ENCODE measurements at places on chromosomes 2 and 18. TPM values are rescaled to one million over a fixed set of nuclear protein-coding genes. Genes with fewer than 3 reads are reported as not detected.

- H3K27ac ChIP-seq: peak overlapping the region; percentile 100
- peak overlapping the region; percentile 66 for H3K4me3 ChIP-seq
- peak; percentile 79 for DNase-seq
- H3K27me3 ChIP-seq: no peaks in the 10 kb centered on the region
- H3K36me3 ChIP-seq: no peaks in the 10 kb centered on the region
These were observed 776 bp upstream of the KLF7 start for GRCh38 chr2:207166349-207167098.

DNA sequence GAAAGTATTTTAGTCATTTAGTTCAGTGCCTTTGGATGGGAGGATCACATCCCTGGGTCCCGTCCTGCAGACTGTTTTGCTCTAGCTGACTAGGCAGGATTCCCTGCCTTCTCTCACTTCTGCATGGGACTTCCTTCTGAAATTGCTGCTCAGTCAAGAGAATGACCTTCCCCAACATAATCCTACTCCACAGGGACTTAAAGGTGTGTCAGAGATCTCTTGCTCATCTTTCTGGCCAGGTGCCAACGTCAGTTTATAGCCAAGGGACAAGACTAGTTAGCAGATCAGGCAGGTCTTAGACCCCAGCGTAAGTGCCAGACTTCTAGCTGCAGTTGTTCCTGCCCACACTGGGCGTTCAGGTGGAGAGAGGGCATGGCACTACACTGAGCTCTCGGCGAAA lies 9.5 kb upstream of the IL1B start:
- H3K4me1 ChIP-seq: no peaks in the 10 kb centered on the region
- no peaks in the 10 kb centered on the region for H3K36me3 ChIP-seq
- DNase-seq: no peak
- no peak overlapping the region for H3K27ac ChIP-seq

Gene FAM237A
- total RNA-seq: not detected

Gene GAD1
- not detected for total RNA-seq

GRCh38 chr2:176164201-176164600 lies 7.1 kb downstream of the HOXD3 start:
- H3K4me3 ChIP-seq: no peak overlapping the region
- H3K27me3 ChIP-seq: peaks cover 26% of the 10 kb centered on the region
- no peak overlapping the region for H3K27ac ChIP-seq
- peaks cover 20% of the 10 kb centered on the region for H3K4me1 ChIP-seq

Gene OR6B2
- not detected for total RNA-seq

DNA sequence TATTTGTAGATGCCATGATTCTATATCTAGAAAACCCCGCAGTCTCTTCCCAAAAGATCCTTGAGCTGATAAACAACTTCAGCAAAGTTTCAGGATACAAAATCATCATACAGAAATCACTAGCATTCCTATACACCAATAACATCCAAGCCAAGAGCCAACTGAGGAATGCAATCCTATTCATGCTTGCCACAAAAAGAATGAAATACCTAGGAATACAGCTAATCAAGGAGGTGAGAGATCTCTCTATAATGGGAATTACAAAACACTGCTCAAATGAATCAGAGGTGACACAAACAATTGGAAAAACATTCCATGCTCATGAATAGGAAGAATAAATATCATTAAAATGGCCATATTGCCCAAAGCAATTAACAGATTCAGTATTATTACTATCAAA lies 551.4 kb upstream of the SLC39A10 start:
- H3K4me1 ChIP-seq: no peaks in the 10 kb centered on the region
- H3K36me3 ChIP-seq: no peaks in the 10 kb centered on the region

Gene ABHD1
- 0.10 TPM for total RNA-seq

Gene CDH2
- 2.3 TPM for total RNA-seq

Gene KRTCAP3
- 37.2 TPM for total RNA-seq

DNA sequence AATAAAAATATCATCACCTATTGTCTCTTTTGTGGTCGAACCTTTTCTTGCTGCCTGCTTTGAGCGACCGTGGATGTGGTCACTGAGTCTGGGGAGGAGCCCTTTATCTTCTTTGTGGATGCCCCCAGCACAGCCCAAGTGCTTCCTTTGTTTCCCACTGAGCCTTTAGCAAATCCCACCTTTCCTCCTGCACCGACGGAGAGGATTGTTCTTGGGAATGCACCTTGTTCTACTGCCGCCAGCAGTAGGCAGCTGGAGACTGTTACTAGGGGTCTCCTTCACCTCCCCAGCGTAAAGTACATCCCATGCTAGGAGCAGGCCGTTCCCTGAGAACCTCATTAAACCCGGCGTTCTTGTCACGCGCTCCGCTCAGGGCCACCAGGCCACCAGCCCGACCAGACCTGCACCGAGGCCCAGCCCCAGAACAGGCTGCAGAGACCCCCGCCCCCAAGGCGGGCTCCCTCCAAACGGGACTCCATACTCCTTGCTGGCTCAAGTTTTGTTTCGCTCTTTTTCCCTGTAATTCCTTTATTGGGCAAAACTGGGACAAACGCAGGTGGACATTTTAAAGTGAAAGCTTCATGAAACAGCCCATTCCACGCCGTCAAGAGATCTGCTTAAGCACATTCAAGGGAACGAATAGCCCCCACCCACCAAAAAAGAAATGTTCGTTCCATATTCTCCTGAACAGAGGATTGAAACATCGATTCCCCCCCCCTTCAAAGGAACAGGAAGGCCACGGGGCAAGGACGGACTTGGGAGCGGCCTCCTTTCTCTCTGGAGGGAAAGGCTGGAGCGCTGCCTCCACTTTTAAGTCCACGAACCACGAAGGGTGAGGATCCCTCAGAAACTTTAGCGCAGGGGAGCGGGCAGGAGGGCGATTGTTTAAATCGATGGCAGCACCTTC lies 1.1 kb upstream of the MAT2A start:
- peaks cover 16% of the 10 kb centered on the region for H3K36me3 ChIP-seq
- no peaks in the 10 kb centered on the region for H3K27me3 ChIP-seq
- H3K4me3 ChIP-seq: peak overlapping the region; percentile 96
- DNase-seq: peak; percentile 77
- H3K4me1 ChIP-seq: peaks cover 29% of the 10 kb centered on the region

DNA sequence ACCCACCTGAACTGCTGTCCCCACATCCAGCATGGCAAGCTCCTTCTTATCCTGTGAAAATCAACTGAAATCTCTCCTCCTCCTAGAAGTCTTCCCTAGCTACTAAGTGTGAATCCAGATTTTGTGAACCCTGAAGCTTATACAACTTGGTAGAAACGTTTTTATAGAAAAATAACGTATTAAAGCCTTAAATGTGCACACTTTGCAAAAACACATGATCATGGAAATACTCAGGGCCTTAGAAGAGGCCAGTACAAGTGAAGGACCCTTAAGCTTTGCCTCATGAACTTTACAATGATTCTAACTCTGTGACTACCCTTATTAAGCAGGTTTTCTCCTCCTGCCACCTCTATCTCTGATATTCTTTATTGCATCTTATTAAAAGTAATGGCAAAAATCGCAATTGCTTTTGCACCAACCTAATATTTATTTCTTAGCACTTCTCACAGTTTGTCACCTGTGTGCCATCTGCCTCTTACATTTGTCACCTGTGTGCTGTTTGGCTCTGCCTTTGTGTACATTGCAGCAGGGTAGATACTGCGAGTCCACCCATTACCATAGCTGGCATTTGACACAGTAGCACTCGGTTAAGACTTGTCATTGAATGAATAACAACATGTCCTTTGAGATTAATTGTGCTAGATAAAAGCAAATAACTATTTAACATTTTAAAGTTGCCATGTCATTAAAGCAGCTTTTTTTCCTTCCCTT lies 42.2 kb downstream of the FRZB start:
- H3K4me3 ChIP-seq: no peak overlapping the region
- H3K36me3 ChIP-seq: no peaks in the 10 kb centered on the region
- H3K27me3 ChIP-seq: no peaks in the 10 kb centered on the region

Gene DSG4
- not detected for total RNA-seq

All from upper lobe of left lung (tissue), 6 donors.